ENCODE measurements at places on chromosomes 6 and 20. TPM values are rescaled to one million over a fixed set of nuclear protein-coding genes. Genes with fewer than 3 reads are reported as not detected.
A peak's percentile ranks its signal among the peaks of the same experiment; 100 is the strongest.

GRCh38 chr20:60263725-60264709, 305.8 kb downstream of the CDH26 start:
- peaks cover 19% of the 10 kb centered on the region for H3K27me3 ChIP-seq
- H3K4me3 ChIP-seq: no peak overlapping the region
- no peaks in the 10 kb centered on the region for H3K4me1 ChIP-seq
- no peak overlapping the region for H3K27ac ChIP-seq

DNA sequence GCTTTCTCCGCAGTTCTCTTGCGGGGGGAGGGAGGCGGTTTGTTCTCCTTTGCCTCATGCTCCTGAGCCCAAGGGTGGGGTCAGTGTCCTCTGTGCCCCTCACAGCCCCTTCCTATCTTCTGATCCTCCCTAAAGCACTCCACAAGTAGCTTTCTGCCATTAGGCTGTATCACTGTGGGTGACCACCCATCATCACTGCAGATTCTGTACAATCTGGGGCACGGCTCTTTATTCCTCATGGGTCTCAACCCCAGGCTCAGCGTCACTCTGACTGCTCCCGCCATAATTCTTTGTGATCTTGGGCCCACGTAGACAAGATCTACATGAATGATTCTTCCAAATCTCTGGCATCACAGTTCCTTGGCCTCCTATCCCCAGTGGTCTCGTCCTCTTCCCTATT, 10.5 kb downstream of the NCR2 start:
- H3K4me3 ChIP-seq: no peak overlapping the region
- no peak overlapping the region for H3K27ac ChIP-seq
- no peaks in the 10 kb centered on the region for H3K4me1 ChIP-seq

- DNase-seq: no peak
- H3K4me3 ChIP-seq: no peak overlapping the region
- H3K27ac ChIP-seq: peak overlapping the region; percentile 0
- no peaks in the 10 kb centered on the region for H3K27me3 ChIP-seq
- no peaks in the 10 kb centered on the region for H3K4me1 ChIP-seq
Measured at GRCh38 chr6:90251295-90251992, 45.2 kb downstream of the BACH2 start.

- H3K4me3 ChIP-seq: no peak overlapping the region
- no peak for DNase-seq
- no peaks in the 10 kb centered on the region for H3K36me3 ChIP-seq
- H3K4me1 ChIP-seq: no peaks in the 10 kb centered on the region
- no peak overlapping the region for H3K27ac ChIP-seq
- no peaks in the 10 kb centered on the region for H3K27me3 ChIP-seq
Measured at GRCh38 chr6:71446470-71446869, 157.9 kb downstream of the OGFRL1 start.

DNA sequence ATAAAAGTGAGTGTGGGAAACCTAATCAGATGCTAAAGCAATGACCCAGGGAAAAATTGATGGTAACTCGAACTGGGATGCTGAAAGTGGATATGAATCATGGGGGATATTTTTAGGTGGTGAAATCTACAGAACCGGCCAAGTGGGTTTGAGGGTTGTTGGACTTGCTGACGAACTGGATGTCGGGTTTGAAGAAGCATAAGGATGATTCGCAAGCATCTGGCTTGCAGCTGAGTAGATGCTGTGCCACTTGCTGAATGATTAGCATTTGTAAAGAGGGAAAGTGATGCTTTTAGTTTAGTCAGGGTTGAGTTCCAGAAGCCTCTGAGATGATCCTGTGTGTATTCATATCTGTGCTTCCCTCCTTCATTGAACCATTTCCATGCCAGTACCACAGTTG, 54.9 kb downstream of the UBR2 start:
- H3K27me3 ChIP-seq: no peaks in the 10 kb centered on the region
- H3K27ac ChIP-seq: no peak overlapping the region
- H3K4me3 ChIP-seq: no peak overlapping the region
- no peak for DNase-seq
- H3K36me3 ChIP-seq: no peaks in the 10 kb centered on the region
- no peaks in the 10 kb centered on the region for H3K4me1 ChIP-seq

DNA sequence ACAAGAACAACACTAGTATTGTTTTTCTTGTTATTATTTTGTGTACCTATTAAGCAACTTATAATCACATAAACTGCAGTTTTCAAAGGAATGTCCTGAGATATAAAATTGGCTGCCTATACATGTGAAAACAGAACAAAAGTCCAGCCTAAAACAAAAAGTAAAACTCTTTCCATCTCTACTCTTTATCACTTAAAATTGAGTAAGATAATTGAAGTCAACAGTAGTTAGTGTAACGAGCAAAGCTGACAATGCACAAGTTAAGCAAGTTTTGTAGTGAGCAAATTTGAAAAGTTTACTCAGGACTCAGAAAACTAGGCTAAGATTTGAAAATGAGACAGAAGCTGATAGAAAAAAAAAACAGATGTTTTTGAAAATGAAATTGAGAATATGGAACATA, 941.4 kb upstream of the MAN1A1 start:
- H3K4me3 ChIP-seq: no peak overlapping the region
- H3K27me3 ChIP-seq: no peaks in the 10 kb centered on the region
- no peak for DNase-seq
- H3K27ac ChIP-seq: no peak overlapping the region

DNA sequence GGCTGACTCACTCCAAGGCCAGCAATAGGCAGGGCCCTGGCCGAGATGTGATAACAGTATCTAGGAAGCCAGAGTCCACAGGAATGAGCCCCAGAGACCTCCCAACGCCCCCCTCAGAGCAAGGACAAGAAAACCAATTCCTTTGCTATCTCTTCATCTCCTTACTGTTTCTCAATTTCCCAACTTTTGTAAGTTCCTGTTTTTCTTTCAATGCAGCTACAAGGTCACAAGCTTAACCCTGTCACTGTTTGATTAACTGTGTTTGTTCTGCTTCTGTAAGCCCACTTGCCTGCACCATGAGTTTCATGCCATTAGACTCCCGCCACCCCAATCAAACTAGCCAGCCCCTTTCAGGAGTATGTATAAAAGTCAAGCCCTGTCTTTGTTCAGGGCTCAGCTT, 3.5 kb downstream of the FKBP1C start:
- no peaks in the 10 kb centered on the region for H3K36me3 ChIP-seq
- H3K4me1 ChIP-seq: no peaks in the 10 kb centered on the region
- DNase-seq: no peak
- H3K27me3 ChIP-seq: no peaks in the 10 kb centered on the region
- no peak overlapping the region for H3K4me3 ChIP-seq

DNA sequence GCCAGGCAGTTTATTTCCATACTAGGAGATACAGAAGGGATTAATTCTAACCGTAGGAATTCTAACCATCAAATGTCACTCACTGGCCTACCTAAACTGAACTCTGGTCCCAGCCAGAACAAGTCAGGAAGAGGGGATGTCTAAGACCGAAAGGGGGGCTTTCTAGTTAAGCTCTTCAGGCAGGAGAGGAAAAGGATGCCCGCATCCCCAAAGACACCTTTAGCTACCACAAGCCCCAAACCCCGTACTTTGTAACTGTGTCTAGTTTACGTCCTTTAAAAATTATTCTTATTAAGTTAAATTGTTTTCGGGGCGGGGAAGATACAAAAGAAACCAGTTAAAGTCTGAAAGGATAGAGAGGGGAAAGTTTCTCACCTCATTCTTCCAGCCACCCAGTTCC, 1.2 kb upstream of the ZNF76 start:
- H3K4me1 ChIP-seq: peaks cover 8% of the 10 kb centered on the region
- no peaks in the 10 kb centered on the region for H3K27me3 ChIP-seq
- DNase-seq: no peak
- no peaks in the 10 kb centered on the region for H3K36me3 ChIP-seq

DNA sequence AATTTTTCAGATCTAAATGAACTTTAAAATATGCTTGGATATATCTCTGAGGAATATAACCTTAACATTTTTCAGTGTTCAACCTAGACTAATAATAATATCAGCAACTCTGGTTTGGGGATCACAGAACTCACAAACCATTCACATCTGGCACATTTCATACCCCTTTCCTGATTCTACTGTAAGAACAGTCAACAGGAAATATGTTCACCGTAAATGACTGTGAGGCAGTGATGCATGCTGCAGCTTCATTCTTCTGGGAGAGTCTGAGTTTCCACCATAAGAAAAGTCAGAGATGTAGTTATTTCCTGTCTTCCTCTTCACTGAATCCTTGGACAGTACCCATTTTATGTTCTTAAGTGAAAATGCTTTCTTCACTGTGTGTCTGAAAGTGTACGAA, 134.2 kb upstream of the IFNGR1 start:
- H3K4me3 ChIP-seq: no peak overlapping the region
- H3K36me3 ChIP-seq: no peaks in the 10 kb centered on the region
- peak overlapping the region; percentile 78 for H3K27ac ChIP-seq
- peaks cover 16% of the 10 kb centered on the region for H3K4me1 ChIP-seq
- H3K27me3 ChIP-seq: no peaks in the 10 kb centered on the region
- DNase-seq: no peak

- H3K36me3 ChIP-seq: no peaks in the 10 kb centered on the region
- H3K27me3 ChIP-seq: no peaks in the 10 kb centered on the region
- H3K4me3 ChIP-seq: no peak overlapping the region
- H3K27ac ChIP-seq: no peak overlapping the region
Measured at GRCh38 chr20:8627340-8628004, 441.4 kb upstream of the PLCB4 start.

GRCh38 chr20:13765868-13766416, 18.8 kb downstream of the ESF1 start:
- no peak overlapping the region for H3K27ac ChIP-seq
- H3K4me3 ChIP-seq: no peak overlapping the region
- no peaks in the 10 kb centered on the region for H3K4me1 ChIP-seq
- no peaks in the 10 kb centered on the region for H3K27me3 ChIP-seq

- no peaks in the 10 kb centered on the region for H3K27me3 ChIP-seq
- no peak for DNase-seq
- no peaks in the 10 kb centered on the region for H3K36me3 ChIP-seq
- peaks cover 13% of the 10 kb centered on the region for H3K4me1 ChIP-seq
Measured at GRCh38 chr6:135056632-135057031, 2.0 kb upstream of the HBS1L start.

- no peaks in the 10 kb centered on the region for H3K36me3 ChIP-seq
- peak overlapping the region; percentile 75 for H3K4me3 ChIP-seq
- H3K27ac ChIP-seq: no peak overlapping the region
- H3K27me3 ChIP-seq: peaks cover 49% of the 10 kb centered on the region
- peaks cover 4% of the 10 kb centered on the region for H3K4me1 ChIP-seq
Measured at GRCh38 chr6:71887006-71887743, 825 bp downstream of the RIMS1 start.

DNA sequence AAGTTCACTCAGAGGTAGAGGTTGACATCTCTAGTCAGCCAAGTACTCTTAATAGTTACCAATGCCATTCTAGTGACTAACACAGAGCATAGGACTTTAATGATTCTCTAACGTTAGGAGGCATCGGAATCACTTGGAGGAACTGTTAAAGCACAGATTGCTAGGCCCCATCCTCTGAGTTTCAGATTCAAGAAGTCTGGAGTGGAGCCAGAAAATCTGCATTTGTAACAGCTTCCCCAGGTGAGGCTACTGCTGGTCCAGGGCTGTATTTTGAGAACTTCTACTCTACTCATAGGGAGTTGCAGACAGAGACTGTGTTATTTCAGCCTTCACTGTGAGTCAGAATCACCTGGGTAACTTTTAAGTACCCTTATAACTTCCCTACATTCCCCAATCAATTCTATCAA, 5.7 kb downstream of the LMBRD1 start:
- H3K4me3 ChIP-seq: no peak overlapping the region
- peak overlapping the region; percentile 19 for H3K27ac ChIP-seq
- no peaks in the 10 kb centered on the region for H3K27me3 ChIP-seq
- peak; percentile 27 for DNase-seq

GRCh38 chr6:112563368-112563767, 216.2 kb downstream of the RFPL4B start:
- DNase-seq: peak; percentile 20
- peak overlapping the region; percentile 36 for H3K27ac ChIP-seq
- no peaks in the 10 kb centered on the region for H3K27me3 ChIP-seq
- no peak overlapping the region for H3K4me3 ChIP-seq
- peaks cover 12% of the 10 kb centered on the region for H3K4me1 ChIP-seq
- no peaks in the 10 kb centered on the region for H3K36me3 ChIP-seq

The OLIG3 gene
- not detected for polyA plus RNA-seq

The CPNE5 gene
- polyA plus RNA-seq: 1.2 TPM

The SSTR4 gene
- not detected for polyA plus RNA-seq

The UBE3D gene
- 7.3 TPM for polyA plus RNA-seq

The ZSWIM3 gene
- 1.3 TPM for polyA plus RNA-seq

The GCNT2 gene
- 25.9 TPM for polyA plus RNA-seq

The RIPPLY2 gene
- polyA plus RNA-seq: 0.91 TPM
